ENCODE measurements at places on chromosomes 5 and 9. TPM values are rescaled to one million over a fixed set of nuclear protein-coding genes. Genes with fewer than 3 reads are reported as not detected.

DNA sequence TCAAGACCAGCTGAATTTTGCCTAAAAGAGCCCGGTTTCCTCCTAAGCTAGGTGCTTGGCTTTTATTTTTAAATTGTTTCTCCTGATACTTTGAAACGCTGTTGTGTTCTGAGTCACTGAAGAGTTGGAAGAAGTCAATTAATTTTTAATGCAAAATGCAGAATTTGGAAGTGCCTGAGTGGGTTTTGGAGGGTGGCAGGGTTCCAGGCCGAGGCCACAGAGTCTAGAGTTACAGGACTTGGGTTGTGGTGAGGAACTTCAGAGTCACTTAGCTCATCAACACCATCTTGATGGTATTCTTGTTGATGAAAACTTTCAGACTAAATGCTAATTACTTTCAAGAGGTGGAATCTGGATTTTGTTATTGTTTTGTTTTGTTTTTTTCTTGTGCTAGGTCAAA is 130.6 kb downstream of the PDZD2 start:
- no peak overlapping the region for H3K4me3 ChIP-seq
- H3K4me1 ChIP-seq = no peaks in the 10 kb centered on the region
- H3K36me3 ChIP-seq = no peaks in the 10 kb centered on the region

GRCh38 chr9:33645706-33646105 is 121.7 kb downstream of the ANKRD18B start:
- DNase-seq = no peak
- no peaks in the 10 kb centered on the region for H3K4me1 ChIP-seq
- no peaks in the 10 kb centered on the region for H3K36me3 ChIP-seq
- H3K27ac ChIP-seq = no peak overlapping the region

GRCh38 chr9:107833295-107833694 is 343.7 kb upstream of the KLF4 start:
- no peaks in the 10 kb centered on the region for H3K4me1 ChIP-seq
- H3K27me3 ChIP-seq = no peaks in the 10 kb centered on the region
- no peak overlapping the region for H3K4me3 ChIP-seq
- no peak overlapping the region for H3K27ac ChIP-seq
- no peaks in the 10 kb centered on the region for H3K36me3 ChIP-seq

DNA sequence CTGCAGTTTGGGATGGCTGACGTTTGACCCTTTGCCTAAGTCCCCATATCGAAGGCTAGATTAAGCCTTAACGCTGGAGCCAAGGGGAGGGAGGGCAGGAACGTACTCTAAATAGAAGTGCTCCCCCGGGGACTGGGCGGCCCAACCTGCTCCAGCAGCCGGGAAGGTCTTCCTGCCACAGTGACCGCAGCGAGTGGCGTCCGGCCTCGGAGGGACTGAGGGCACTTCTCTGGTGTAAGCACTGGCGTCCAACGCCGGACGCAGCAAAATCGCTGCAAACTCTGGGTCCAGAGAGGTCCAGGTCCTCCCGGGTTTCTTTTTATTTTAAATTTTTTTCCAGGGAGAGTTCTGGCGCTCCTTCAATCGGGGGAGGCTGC is 505 bp upstream of the ACER2 start:
- H3K4me1 ChIP-seq = peaks cover 7% of the 10 kb centered on the region
- peak overlapping the region; percentile 85 for H3K27ac ChIP-seq
- no peaks in the 10 kb centered on the region for H3K27me3 ChIP-seq

- H3K4me1 ChIP-seq = no peaks in the 10 kb centered on the region
- no peaks in the 10 kb centered on the region for H3K27me3 ChIP-seq
- no peak overlapping the region for H3K27ac ChIP-seq
- no peak for DNase-seq
- no peaks in the 10 kb centered on the region for H3K36me3 ChIP-seq
Measured at GRCh38 chr9:124535846-124536245, 28.6 kb upstream of the NR5A1 start.

DNA sequence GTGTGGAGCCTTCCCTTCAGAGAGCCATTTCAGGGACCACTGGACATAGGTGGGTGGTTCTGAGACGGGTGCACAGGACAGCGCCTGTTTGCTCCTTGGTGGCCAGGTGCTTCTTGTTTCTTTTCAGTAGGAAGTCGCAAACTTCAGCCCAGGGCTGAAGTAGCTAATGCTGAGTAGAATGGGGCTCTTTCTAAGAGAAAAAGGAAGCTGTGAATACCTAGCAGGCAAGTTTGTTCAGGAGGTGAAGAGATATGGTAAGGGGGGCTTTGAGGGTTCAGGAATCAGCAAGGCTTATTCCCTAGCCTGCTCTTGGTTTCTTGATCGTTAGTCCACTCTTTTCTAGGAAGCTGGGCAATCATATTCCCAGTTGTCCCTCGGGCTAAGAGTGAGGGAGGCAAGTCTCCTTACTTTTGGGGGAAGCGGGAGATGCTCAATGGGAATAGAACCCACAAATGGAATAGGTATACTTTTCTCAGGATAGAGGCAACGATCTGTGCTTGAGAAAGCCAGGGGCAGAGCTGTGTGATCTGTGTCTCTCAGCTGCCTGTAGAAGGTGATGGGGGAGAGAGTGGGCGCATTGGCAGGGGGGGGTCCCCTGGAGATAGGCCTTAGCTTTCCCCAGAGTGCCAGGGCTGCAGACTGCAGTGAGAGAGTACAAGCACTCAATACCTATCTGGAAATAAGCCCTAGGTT is 1.9 kb upstream of the PURA start:
- H3K27ac ChIP-seq = peak overlapping the region; percentile 97
- H3K4me3 ChIP-seq = no peak overlapping the region
- DNase-seq = no peak
- H3K4me1 ChIP-seq = peaks cover 56% of the 10 kb centered on the region
- no peaks in the 10 kb centered on the region for H3K27me3 ChIP-seq
- H3K36me3 ChIP-seq = no peaks in the 10 kb centered on the region

DNA sequence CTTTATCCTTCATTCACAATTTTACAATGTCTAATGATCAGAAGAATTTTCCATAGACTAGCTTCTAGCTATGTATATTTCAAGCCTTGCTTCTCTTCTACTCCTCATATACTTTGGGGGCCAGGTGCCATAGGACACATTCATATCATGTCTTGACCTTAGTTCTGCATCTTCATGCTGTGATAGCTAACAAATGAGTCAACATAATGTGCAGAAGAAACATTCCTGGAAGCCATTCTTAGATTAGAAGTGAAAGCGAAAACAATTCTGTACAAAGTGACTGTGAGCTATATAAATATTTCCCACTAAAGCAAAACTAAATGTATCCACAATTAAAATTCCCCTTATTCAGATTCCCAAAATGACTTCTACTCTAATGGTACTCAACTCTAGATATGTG is 320.2 kb upstream of the NREP start:
- H3K27ac ChIP-seq = no peak overlapping the region
- DNase-seq = no peak
- H3K36me3 ChIP-seq = no peaks in the 10 kb centered on the region
- H3K4me3 ChIP-seq = no peak overlapping the region
- H3K27me3 ChIP-seq = no peaks in the 10 kb centered on the region

DNA sequence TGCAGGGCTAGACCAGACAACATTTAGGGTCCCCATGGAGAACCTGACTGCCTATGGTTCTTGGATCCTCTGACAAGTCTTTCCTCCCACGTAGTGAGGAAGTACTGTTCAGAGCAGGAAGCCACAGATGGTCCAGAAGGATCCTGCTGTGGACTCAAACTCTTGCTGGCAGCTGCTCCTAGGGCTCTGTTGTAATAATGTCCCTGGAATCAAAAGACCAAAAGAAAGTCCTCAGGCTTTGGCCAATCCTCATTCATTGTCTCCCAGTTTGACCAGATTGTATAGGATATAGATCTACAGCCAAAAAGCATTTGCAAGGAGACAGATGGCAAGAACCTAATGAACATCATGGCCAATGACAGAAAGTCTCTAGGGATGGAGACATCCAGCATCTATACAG is 53.9 kb downstream of the SEMA6A start:
- H3K36me3 ChIP-seq = no peaks in the 10 kb centered on the region
- DNase-seq = no peak
- no peaks in the 10 kb centered on the region for H3K4me1 ChIP-seq

DNA sequence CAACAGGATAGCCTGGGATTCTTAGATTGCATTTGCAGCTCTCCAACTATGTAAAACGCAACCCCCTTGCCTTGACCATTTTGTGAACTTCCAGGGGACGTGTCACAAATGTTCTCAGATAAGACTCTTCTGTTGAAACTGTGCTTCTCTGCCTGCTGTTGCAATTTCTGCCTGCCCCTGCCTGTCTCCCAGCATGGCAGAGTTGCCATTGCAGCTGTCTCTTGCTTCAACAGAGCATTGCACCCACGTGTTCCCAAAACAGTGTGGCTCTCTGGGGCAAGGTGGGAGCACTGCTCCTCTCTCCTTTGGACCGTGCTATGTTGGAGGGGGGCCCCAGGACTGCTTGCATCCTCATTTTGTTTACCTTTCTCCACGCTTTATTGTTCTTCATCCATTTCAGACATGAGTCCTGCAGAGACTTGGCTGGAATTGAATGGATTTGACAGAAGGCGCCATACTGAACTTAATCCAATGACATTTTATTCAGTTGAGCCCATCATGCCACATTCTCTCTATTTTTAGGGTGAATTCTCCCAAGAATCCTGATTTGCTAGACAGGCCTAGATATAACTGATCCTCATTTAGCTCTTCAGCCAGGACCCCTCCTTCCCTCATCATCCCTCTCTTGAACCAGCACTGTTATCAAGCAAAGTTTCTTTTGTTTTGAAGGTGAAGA is 90.7 kb downstream of the MAT2B start:
- H3K27me3 ChIP-seq = no peaks in the 10 kb centered on the region
- no peak overlapping the region for H3K4me3 ChIP-seq
- H3K36me3 ChIP-seq = no peaks in the 10 kb centered on the region
- no peak for DNase-seq
- H3K4me1 ChIP-seq = no peaks in the 10 kb centered on the region
- H3K27ac ChIP-seq = no peak overlapping the region

- H3K4me3 ChIP-seq = no peak overlapping the region
- no peaks in the 10 kb centered on the region for H3K27me3 ChIP-seq
- no peak for DNase-seq
- H3K36me3 ChIP-seq = no peaks in the 10 kb centered on the region
Measured at GRCh38 chr9:106874652-106875051, 11.7 kb downstream of the ZNF462 start.

DNA sequence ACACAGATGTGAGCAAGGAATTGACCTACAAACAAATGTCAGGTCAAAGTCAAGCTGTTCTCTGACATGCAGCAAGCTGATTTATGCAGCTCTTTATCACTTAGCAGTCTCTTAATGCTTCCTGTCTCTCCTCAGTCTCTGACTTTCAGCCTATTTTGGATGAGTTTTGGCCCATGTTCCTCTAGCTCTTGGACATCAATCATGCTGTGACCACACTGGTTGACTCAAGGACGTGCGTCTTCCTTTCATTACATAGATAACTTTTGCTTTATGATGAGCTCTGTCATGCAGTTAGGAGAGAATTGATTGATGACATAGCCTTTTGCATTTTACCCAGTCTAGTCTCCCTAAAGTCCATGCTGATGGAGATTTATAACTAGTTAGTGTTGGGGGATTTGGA is 9.4 kb upstream of the REEP5 start:
- H3K36me3 ChIP-seq = no peaks in the 10 kb centered on the region
- H3K27ac ChIP-seq = no peak overlapping the region
- no peak overlapping the region for H3K4me3 ChIP-seq
- H3K27me3 ChIP-seq = no peaks in the 10 kb centered on the region

DNA sequence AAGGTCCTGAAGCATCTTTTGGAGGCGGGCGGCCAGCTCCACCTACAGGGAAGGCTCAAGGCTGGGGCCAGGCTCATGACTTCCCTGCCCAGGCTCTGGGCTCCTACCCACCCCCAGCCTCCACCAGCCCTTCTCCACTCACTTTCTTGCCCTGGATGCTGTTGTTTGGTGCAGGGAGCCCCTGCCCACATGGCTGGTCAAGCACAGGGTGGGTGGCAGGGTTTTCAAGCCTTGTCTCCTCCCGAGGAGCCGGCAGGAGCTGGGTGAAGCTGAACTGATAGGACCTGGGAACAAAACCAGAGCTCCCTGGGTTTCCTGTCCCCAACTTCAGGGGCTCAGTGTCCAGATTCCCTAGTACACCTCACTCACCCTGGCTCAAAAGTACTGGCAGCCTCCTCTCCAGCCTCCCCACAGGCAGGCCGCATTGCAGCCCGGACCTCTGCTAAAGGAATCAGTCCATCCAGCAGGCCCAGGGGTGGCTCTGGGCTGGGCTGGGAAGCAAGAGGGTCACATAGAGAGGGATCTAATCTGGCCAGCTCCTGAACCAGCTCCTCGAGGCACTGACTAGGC is 6.9 kb downstream of the SHROOM1 start:
- peaks cover 14% of the 10 kb centered on the region for H3K36me3 ChIP-seq
- no peak overlapping the region for H3K27ac ChIP-seq

DNA sequence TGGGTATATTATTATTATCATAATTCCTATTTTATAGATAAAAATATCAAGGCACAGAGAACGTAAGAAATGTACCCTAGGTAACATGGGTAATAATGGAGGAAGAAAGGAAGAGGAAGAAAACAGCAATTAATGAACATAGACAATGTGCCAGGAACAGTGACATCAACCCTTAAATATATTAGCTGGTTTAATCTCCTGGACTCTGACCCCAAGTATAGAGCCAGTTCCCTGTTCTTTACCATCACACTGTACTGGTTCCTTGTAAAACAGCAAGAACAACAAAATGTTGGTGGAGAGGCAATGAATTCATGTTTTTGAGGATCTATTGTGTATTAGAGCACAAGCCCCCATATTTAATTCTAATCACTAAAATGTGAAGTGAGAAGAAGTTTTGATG is 192.1 kb downstream of the SMC2 start:
- no peak for DNase-seq
- H3K4me1 ChIP-seq = no peaks in the 10 kb centered on the region
- no peak overlapping the region for H3K4me3 ChIP-seq
- H3K27me3 ChIP-seq = no peaks in the 10 kb centered on the region
- no peaks in the 10 kb centered on the region for H3K36me3 ChIP-seq
- no peak overlapping the region for H3K27ac ChIP-seq

GRCh38 chr5:149265597-149265996 is 6.1 kb upstream of the AFAP1L1 start:
- H3K27me3 ChIP-seq = no peaks in the 10 kb centered on the region
- H3K36me3 ChIP-seq = no peaks in the 10 kb centered on the region
- H3K27ac ChIP-seq = no peak overlapping the region
- DNase-seq = no peak
- peaks cover 28% of the 10 kb centered on the region for H3K4me1 ChIP-seq

DNA sequence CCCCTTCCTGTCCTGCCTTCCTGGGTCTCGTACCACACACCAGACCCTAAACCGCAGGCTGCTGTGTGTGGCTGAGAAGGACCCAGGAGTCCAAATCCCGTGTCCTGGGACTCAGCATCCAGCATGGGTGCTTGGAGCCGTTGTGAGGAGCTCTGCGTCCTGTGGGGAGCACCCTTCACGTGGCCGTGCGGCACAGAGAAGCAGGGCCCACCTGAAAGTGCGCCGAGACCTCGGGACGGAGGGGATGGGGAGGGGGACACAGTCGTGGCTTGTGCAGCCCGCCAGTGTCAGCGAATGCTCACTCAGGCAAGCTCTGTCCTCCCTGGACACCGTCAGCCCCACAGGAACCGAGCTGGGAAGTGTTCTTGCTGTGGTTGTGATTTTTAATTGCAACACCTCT is 244.6 kb downstream of the CACNA1B start:
- H3K27me3 ChIP-seq = no peaks in the 10 kb centered on the region
- H3K27ac ChIP-seq = no peak overlapping the region
- no peaks in the 10 kb centered on the region for H3K36me3 ChIP-seq
- no peak for DNase-seq

GRCh38 chr5:172224996-172225395 is 31.0 kb downstream of the EFCAB9 start:
- H3K27me3 ChIP-seq = no peaks in the 10 kb centered on the region
- H3K4me3 ChIP-seq = no peak overlapping the region
- no peak for DNase-seq
- H3K4me1 ChIP-seq = no peaks in the 10 kb centered on the region

SEMA5A gene
- 49.8 TPM for total RNA-seq

SLCO4C1 gene
- not detected for total RNA-seq

ATG10 gene
- total RNA-seq = 25.1 TPM

PCDHB13 gene
- total RNA-seq = 9.6 TPM

RANBP17 gene
- 10.8 TPM for total RNA-seq

ENTPD2 gene
- 7.0 TPM for total RNA-seq

All from tibial nerve (tissue), 4 donors.